ENCODE measurements at places on chromosomes 4 and X.

DNA sequence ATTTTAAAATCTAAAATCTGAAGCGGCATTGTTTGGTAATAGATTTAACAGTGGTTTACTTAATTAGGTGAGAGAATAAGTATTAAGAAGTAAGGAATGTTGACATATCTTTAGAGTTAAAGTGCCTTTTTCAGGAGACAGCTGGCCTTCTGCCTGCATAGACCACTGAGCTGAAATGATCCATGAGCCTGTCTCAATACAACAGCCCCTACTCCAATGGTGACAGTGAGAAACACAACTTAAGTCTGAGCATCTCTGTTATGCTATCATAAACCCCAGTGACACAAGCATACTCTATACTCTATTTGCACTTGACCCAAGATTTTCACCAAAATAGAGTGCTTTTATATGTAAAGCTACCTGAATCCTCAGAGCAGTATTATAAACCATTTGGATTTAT, 137.9 kb downstream of the GRIA2 start:
- DNase-seq, result no peak

DNA sequence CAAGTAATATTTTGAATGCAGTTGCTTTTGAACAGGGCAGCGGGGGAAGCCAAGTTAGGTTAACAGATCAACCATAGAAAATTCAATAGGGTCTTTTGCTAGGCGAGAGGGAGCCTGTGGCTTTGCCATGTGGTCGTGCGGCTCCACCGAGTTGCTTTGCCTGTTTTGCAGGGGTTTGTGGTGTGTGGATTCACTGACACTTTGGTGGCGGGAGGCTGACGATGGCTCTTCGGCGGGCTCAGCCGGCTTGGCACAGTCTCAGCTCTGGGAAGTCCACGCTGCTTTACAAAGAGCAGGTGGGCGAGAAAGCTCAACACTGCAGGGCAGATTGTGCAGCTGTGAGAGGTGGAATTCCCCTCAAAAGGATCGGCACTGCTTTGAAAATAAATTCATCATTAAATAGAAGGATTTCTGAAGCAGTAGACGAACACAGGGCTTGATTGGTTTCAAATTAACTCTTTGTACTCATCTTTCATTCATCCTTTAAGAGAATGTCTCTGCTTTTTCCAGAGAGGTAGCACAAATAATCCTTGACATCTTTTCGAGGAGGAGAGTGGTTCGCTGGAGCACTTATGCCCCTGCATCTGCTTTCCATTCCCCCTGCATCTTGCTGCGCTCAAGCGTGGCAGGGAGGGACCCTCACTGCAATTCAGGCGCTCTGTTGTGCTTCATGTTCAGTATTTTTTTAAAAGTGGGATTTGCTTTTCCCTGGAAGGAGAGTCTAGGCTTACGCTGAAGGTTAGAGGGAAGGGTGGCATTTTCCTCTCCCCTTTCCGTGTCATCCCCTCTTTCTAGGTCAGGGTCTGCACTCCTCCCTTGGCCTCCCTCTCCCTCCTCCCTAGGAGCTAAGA, 201.8 kb upstream of the LEF1 start:
- no peak for DNase-seq

GRCh38 chr4:137213372-137214173, 318.7 kb downstream of the PCDH18 start:
- no peak for DNase-seq

DNA sequence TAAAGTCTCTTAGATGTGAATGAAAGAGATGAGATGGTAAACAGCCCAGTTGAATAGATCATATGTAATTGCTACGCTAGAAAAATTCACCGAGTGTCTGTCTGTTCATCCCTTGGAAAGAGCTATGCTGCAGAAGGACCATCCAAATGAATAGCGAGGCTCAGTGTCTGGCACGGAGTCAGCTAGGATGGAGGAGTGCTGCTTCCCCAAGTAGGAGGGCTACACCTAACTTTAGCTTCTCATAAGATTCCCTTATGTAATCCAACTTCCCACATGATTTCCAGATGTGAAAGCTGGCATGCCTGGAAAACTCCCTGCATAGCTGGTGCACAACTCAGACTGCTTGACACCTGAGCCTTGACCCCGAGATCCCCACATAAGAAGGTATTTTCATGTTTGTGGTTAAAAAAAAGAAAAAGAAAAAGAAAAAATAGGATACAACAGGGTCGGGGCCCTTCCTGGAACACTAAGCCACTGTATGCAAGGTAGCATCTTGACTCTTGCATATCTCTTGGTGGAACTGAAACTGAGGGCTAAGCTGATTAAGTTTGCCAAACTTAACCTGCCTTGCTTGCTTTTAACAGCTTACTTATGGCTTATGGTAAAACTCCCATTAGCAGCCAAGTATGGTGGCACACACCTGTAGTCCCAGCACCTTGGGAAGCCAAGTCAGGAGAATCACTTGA, 82.3 kb downstream of the FREM3 start:
- DNase-seq, result no peak

DNA sequence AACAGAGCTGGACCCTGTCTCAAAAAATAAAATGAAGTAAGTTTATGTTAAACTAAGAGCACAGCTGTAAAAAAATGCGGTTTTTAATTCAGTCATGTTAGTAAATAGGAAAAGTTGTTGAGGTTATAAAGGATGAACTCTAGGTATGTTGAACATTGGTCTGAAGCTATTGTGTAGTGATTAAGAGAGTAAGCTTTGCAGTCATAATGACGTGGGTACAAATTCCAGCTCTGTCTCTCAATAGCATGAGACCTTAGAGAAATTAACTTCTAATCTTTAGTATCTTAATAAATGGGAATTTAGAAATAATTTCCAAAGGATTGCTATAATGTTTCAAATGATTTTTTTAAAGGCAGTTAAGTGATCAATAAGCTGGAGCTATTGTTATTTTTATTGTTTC, 2.9 kb upstream of the YTHDC1 start:
- no peak for DNase-seq

GRCh38 chrX:111445485-111445884, 33.5 kb upstream of the DCX start:
- DNase-seq, result no peak

DNA sequence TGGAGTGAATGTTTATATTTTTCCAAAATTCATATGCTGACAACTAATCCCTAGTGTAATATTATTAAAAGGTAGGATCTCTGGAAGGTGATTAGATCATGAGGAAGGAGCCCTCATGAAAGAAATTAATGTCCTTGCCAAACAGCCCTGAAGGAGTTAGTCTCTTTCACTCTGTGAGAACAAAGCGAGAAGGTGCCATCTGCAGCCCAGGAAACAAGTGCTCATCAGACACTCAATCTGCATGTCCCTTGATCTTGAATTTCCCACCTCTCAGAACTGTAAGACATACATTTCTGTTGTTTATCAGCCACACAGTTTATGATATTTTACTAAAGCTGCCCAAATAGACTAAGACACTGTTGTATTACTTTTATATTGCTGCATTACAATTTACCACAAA, 1283.4 kb downstream of the PCDH7 start:
- no peak for DNase-seq

All from cortex of kidney (tissue), 1 donor.